ENCODE measurements at places on chromosomes 16 and 17.

DNA sequence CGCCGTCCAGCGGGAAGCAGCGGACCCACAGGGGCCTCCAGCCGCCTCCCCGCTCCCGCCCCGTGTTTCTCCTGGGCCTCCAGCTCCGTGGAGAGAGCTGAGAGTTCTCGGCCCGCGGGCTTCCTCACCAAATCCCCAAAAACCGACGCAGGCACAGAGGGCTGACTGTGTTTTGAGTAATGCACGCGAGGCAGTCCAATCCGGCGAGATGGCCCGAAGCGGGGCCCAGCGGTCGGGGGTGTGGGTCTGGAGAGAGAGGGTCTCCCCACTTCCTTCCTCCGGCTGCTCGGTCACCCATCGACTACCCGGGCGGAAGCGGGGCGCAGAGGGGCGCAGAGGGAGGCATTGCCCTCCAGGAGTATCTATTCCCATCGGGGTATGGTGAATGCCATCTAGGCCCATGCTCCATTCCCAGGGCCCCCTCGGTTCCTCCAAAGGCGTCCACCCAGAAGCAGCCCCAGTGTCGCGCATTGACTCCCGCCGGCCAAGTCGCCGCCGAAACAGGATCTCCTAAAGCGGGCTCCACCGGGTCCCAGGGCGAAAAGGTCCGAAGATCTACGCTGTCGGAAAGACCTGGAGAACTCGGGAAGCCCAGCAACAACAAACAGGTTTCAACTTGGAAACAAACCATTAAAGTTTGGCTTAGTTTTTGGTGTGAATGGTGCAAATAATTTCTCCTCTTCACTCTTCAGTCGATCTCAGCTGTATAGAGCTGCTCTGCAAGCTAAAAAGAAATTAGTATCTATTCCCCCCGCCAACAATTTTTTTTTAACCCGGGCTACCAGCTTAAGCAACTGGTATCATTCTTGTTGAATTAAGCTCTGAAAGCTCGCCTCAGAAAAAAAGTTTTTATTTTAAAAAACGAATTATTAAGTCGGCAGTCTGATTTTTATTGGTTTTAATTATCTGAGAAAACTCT lies 19.2 kb upstream of the HOXB13 start:
- DNase-seq, result no peak

- DNase-seq, result no peak
Observed at GRCh38 chr17:5541610-5542202, 42.6 kb downstream of the NLRP1 start.

- DNase-seq, result no peak
Observed at GRCh38 chr17:491086-492021, 138.7 kb upstream of the RPH3AL start.

DNA sequence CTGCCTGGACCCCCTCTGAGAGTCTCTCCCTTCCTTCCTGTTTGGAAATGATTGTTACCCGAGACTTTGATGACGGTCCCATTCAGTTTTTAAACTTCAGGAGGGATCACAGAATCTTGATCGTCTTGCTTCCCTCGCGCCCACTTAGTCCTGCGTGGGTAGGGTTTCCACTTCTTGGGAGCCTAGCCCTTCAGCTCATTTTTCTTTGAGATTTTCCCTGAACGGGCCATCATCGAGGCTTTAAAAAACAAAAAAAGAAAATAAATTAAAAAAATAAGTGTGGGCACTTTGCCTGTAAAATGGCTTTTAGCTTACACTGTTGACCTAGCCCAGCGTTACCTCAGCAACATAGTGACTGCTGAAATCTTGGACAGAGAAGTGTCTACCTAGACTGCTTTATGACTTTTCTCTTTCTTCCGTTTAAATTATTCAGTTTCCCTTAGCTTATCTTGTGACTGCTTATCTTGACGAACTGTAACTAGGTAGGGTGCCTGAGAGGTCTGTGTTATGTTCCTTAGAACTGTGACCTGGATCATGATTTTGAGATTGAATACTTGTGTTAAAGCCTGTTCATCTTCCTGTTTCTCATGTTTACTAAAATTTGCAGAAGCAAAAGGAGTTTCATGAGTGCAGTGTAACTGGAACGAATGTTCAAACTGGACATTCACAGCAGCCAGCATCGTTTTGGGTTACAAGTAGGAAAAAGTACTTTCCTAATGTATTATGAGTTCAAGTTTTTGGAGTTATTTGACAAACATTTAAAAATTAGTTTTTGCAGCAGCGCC lies 874 bp downstream of the WWP2 start:
- DNase-seq, result no peak

DNA sequence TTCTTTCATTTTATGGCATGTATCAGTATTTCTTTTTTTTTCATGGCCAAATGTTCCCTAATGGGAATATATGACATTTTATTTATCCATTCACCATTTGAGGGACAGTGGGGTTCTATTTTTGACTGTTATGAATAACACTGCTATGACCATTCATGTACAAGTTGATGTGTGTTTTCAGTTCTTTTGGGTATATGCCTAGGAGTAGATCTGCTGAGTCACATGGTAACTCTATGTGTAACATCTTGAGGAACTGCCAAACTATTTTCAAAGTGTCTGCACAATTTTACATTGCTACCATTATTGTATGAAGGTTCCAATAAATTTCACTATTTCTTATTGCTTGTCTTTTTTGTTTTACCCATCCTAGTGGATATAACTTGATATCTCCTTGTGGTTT lies 223.0 kb downstream of the TANC2 start:
- no peak for DNase-seq

- DNase-seq, result no peak
Observed at GRCh38 chr17:62678214-62678919, 50.9 kb downstream of the MRC2 start.

- peak; percentile 29 for DNase-seq
Observed at GRCh38 chr16:84117494-84117843, 727 bp upstream of the MBTPS1 start.

DNA sequence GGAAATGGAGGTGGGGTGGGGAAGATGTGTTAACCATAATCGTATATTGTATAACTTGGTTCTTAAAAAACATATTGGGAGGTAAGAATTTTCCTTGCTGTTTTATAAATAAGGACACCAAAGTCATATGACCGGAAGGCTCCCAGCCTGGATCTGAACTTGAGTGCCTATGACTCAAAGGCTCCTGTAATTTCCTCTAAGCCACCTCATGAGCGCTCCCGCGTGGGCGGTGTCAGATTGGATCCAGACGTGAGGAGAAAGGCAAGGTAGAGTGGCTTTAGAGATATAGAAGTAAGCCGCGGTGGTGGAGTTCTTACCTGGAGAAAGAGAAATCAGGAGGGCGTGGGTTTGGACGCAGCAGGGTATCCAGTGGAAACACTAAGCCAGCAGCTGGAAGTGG lies 196.2 kb upstream of the NLRP1 start:
- no peak for DNase-seq

DNA sequence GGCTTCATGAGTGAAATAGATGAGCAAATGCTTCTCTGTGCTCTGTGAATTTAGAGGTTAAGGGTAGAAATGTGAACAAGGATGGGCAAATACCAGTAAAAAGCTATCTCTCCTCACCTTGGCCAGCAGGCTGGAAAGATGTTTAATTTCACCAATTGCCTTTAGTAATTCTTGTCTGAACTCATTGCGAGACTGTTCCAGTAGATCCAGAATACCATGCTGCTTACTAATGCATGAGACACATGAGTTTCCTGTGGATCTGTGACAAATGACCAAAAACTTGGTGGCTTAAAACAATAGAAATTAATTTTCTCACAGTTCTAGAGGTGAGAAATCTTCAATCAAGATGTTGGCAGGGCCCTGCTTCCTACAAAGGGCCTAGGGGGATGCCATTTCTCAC lies 9.3 kb upstream of the ZNF624 start:
- DNase-seq, result no peak

DNA sequence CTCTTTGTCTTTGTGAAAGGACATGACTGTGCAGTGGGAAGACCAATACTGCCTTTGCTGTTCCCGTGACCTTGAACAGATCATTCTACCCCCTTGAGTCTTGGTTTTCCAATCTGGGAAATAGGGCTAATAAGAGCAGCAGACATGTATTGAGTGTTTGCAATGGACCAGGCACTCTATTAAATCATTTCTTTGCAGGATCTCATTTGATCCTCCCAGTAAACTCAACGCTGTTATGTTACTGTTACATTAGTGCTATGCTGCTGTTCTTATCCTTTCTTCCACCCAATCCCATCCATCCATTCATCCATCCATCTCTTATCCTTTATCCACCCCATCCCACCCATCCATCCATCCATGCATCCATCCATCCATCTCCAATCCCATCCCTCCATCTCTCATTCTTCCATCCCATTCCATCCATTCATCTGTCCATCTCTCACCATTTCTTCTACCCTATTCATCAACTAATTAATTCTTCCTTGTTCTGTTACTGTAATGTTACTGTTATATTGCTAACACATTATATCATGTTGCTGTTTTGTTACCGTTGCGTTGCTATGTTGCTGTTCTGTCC lies 65.1 kb downstream of the ABCC6 start:
- DNase-seq, result no peak

- no peak for DNase-seq
Observed at GRCh38 chr17:50257676-50258224, 16.5 kb upstream of the TMEM92 start.

DNA sequence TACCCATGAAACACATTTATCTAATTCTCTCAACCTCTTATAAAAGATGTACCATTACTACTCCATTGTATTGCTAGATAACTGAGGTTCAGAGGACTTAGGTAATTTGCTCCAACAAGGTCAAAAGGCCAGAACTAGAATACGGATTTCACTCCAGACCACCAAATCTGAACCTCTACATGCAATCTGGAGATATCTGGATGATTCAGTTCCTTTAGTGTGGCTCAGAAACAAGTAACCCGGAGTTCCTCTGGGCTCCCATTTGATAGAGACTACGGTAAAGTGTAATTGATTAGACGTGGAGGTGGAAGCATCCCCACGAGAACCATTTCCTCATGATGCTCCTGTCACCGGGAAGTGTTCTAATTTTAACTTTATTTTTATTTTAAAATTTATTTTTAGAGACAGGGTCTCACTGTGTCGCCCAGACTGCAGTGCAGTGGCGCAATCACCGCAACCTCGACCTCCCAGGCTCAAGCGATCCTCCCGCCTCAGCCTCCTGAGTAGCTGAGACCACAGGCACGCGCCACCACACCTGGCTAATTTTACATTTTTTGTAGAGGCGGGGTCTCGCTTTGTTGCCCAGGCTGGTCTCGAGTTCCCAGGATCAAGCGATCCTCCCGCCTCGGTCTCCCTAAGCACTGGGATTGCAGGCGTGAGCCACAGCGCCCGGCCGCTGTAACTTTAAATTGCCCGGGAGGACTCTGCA lies 608 bp upstream of the COX10 start:
- DNase-seq, result no peak

- no peak for DNase-seq
Observed at GRCh38 chr17:31321481-31321880, at the start of gene EVI2A. Gene EVI2A (minus strand): TSS chr17:31321622. CDS start chr17:31319013, 2,609 bp downstream.

DNA sequence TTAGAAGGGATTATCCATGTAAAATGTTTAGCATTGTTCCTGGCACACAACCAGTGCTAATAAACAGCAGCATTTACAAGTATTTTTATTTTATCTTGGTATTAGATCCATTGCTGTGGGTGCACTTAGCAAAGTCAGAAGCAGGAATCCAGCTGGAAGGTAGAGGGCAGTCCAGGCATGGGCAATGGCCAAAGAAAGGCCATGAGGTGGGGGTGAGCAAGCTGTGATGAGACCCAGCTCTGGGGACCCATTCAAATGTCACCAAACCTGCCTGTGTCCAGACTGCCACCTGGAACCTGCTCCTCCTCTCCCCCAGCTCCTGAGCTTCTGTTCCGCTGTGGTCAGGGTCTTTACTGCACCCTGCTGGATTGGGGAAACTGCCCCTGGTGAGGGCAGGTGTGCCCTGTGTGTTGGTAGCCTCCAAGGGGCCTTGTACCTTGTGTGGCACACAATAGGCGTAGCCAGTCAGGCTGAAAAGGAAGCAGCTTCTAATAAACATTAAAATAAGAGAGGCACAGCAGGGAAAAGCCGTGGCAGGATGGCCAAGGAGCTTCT lies 118.0 kb upstream of the CRHR1 start:
- DNase-seq, result no peak

DNA sequence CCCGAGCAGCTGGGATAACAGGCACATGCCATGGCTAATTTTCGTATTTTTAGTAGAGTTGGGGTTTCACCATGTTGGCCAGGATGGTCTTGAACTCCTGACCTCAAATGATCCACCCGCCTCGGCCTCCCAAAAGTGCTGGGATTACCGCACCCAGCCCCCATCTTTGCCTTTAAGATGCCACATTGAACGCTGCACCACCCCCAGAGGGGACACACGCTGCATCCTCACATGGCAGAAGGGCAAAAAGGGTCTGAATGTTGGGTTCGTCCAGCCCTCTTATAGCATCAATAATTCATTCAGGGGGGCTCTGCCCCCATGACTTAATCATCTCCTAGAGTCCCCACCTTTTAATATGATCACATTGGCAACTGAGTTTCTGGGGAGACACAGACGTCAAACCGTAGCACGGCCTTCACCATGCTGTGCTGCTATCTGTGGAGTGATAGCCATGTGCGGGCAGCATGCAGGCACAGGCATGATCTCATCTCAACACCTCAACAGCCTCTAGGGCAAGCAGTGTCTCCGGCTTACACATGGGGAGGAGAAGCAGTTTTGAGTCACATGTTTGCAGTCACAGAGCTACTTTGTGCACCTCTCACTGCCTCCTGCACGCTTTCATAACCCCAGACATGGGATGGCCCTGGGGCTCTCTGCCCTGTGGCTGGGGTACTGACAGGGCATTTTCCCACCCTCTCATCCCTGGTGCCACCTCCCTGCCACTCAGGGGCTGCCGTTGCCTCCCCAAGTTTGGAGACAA lies 30.0 kb downstream of the IL21R start:
- DNase-seq, result no peak

- no peak for DNase-seq
Observed at GRCh38 chr17:3960764-3961163, 3.5 kb downstream of the ATP2A3 start.

- DNase-seq, result no peak
Observed at GRCh38 chr16:35506018-35506897, 2046.8 kb downstream of the TP53TG3F start.

- DNase-seq, result no peak
Observed at GRCh38 chr16:67150833-67151396, at the start of gene B3GNT9. Gene B3GNT9 (minus strand): TSS chr16:67150998. CDS start chr16:67150485, 513 bp downstream.

GRCh38 chr16:31072540-31073141 lies 1.4 kb downstream of the ZNF668 start:
- DNase-seq, result no peak

DNA sequence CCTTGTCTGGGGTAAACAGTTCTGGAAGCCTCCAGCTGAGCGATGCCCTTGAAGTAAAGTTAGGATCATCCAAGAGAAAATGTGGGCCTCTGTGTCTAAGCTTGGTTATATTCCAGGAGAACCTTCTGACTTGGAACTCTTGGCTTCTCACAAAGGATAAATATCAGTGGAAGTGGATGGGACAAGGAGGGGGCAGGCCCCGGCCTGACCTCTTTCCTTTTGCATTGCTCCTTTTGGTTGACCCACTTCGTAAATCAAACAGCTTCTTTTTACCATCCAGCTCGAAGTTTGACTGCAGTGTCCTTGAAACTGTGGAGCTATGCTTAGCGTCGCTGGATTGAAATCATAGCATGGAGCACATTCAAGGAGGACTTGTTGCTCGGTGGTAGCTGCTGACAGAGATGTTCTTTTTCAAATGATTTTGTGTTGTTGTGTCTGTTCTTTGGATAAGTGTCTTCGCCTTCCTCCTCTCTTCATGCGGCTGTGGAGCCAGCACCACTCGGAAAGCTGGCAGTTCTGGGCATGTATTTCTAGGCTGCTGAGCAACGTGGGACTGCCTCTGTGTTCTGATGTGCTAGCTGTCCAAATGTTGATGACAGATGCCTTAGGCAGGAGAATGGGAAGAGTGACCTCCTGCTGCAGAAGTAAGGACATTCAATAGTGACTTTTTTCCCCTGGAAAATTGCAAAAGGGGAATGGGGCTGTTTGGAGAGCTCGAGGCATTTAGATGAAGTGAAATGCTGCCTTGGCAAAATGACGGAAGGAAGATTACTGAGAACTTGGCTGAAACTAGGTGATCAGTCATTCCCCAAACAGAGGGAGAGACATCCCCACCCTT lies 4.5 kb downstream of the MINK1 start:
- no peak for DNase-seq

Measured in left renal cortex interstitium (tissue), 4 donors.